ENCODE measurements at places on chromosomes 1 and 21.

DNA sequence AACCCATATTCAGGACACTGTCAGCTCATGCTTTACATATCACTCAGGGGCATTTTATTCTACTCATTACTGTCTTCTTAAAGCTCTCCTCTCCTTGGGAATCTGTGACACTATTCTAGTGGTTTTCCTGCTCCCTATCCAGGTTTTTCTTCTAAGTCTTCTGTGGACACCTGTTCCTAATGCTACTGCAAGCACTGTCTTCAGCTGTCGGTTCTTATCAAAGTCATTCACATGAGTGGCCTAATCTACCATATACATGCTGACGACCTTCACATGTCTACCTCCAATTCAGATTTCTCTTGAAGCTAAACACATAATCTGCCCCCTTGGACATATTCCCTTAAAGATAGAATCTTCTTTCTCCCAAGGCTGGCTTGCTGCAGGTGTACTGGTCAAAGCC, 39.8 kb upstream of the PRRX1 start:
- no peak for DNase-seq

GRCh38 chr1:13456904-13457532, 46.8 kb downstream of the PRAMEF20 start:
- no peak for DNase-seq

GRCh38 chr1:101451888-101452287, 215.1 kb downstream of the S1PR1 start:
- DNase-seq = no peak

DNA sequence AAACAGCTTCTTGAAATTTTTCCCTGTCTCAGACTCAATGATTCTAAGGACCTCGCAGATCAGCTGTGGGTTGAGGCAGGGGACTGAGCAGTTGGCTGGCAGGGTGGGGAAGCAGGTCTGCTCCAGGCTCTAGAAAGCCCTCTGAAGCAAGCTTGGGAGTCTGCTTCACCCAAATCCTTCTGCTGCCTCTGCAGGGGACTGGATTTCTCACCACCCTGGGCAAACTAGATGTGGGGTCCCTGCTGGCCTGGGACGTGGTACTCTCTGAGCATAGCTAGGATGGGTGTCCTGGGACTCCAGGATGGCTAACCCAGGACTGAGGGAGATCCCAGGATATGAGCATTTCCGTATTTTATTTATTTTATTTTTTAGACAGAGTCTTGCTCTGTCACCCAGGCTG, 89.3 kb downstream of the LAMC2 start:
- no peak for DNase-seq

- DNase-seq = no peak
These were observed 15.7 kb downstream of the TMEM81 start for GRCh38 chr1:205068457-205069040.

DNA sequence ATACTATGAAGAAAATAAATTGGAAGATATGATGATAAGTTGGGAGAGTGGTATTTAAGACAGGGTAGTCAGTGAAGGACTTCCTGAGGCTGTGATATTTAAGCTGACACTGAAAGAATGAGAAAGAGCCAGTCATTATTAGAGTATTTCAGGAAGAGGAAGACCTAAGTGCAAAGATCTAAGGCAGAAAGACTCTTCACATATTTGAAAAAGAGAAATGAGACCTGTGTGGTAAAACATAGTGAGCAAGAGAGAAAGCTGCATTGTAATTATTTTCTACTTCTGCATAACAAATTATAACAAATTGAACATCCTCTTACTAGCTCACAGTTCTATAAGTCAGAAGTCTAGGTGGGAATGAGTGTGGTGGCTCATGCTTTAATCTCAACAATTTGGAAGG, 34.6 kb upstream of the DOCK7 start:
- DNase-seq = no peak

GRCh38 chr1:63674238-63674864, 81.1 kb downstream of the PGM1 start:
- peak; percentile 1 for DNase-seq

DNA sequence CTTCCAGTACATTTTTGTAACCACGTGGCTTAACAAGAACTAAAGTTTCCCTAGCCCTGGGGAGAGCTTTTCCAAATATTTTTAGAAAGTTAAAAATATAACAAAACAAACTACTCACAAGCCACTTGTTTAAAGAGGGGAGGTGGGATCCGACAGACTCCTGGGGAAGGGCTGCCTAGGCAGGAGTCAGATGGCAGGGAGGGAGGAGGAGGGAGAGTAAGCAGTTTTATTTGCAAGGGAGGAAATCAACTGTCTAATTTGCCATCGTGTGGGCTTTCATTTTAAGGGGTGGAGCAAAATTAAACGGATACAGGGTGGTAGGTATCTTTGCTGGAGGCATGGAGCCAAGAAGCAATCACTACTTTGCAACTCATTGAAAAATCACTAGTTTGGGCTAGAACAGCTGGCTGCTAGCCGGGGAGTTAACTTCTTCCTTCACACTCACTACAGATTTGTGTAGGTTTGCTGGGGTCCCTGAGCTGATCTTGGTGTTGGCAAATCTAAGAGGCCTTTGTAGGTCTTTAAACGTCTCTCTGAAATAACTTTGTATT, 8.8 kb downstream of the BARHL2 start:
- no peak for DNase-seq
